ENCODE measurements at places on chromosomes 7 and 10. TPM values are rescaled to one million over a fixed set of nuclear protein-coding genes. Genes with fewer than 3 reads are reported as not detected.
A peak's percentile ranks its signal among the peaks of the same experiment; 100 is the strongest.

Gene MYO1G
- total RNA-seq, result 3.3 TPM

Gene STK17A
- 8.6 TPM for total RNA-seq

DNA sequence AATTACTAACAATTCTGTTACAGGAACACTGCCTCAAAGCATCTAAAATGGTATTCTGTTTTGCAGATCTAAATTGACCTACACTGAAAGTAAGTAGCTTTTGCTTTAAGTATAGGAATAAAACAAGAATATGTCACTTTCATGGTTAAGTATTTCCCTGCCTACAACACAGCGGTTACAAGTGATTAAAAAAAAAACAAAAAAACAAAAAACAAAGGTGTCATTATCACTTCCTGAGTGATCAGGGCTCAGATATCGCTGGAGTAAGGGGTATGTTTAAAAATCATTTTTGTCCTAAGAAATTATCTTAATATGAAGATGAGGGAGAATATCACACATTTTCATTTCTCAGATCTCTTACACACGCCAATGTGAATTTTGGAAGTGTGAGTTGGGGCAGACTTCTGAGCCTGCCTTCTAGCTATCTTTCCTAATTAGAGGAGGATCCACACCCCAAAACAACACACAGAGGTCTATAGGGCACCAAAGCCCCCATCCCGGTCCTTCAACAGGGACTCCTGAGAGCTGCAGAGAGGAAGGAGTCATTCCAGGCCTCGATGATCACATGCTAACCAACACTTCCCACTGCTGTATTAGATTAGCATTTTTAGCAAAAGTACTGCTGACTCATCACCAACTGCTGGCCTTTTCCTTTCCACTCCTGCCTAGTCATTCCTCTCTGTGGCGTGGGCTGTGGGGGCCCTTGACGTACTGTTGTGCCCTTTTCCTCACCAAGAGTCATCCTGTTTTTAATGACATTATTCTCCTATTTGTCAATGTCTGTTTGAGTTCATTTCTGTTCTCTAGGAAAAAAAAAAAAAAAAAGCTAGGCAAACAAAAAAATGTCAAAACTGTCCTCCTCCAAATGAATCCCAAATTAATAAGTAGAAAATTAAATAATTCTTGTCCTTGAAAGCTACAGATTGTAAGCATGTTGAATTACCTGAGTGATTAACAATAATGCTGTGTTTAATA, 31.2 kb downstream of the PRTFDC1 start:
- DNase-seq, result peak; percentile 40

DNA sequence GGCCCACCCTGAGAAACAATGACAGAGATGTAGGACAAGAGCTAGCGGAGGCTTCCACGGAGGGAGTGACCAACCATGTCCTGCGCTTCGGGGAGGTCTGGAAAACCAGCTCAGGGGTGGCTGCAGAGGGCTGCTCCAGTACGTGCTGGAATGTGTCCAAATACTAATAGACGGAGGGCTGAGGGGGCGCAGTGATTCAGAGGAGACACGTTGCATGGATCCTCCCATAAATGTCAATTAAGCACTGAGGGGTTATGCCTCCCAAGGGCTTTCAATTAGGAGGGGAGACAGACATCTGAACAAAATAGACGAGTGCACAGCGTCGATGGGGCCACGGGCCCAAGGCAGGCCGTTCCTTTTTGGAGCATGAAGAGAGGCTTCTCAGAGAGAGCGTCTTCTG, 51.0 kb upstream of the NPS start:
- DNase-seq, result no peak

- DNase-seq, result peak; percentile 8
These were observed 50.0 kb downstream of the JAKMIP3 start for GRCh38 chr10:132115732-132116131.

GRCh38 chr10:17883621-17884020, 68.1 kb upstream of the SLC39A12 start:
- no peak for DNase-seq

DNA sequence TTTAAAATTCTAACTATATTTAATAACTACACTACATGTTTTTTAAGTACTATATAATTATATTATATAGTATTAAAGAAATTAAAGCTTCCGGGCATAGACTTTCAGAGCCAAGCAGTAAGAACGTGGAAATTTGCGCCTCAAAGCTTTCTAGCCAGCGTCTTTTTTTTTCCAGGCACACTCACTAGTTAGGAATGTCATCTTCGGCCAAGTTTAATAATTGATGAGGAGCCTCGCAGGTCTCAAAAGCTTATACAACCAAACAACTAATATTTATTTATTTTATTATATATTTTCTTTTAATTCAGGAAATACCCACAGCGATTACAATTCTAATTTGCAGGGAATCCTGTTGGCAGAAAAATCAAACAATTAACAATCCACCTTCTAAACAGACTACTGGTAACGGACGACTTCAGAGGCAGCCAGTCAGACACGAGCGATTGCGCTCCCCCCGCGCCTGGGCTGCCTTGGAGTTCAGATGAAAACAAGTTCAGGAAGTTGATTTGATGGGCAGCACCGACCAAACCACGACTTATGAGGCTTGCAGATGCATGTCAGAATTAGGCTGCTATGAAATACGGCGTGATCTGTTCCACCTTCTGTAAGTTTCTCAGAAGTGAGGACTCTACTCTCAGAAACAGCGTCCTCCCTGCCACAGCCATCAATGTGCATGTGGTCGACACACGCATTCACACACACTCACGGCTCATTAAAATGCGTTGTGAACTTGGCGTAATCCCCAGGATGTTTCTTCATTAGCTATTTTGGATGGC, 431.8 kb upstream of the MGMT start:
- DNase-seq, result peak; percentile 22
